ENCODE measurements at places on chromosomes 16 and 17.

DNA sequence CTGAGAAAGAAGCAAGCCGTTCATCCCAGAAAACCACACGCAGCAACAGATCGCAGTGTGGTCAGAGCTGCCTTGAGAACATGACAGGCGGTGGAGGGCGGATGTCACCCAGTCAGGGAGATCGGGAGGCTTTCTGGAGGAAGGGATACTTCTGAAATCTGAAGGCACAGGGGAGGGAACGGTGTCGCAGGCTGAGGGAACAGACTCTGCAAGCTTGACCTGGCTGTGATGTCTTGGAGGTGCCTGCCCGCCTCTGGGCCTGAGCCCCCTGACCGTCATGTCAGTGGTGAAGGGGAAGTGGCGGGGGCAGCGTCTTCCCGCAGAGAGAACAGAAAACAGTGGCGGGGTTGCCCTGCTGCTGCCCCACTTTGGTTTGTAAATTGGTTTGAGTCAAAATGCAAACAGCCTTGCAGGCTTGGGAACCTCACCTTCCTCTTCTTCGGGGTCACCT, 8.1 kb upstream of the ATP2A3 start:
- DNase-seq = no peak

GRCh38 chr17:82424001-82424862, 5.8 kb upstream of the OGFOD3 start:
- DNase-seq = peak; percentile 74

- DNase-seq = no peak
Observed at GRCh38 chr16:87048038-87048729, 269.0 kb downstream of the C16orf95 start.

DNA sequence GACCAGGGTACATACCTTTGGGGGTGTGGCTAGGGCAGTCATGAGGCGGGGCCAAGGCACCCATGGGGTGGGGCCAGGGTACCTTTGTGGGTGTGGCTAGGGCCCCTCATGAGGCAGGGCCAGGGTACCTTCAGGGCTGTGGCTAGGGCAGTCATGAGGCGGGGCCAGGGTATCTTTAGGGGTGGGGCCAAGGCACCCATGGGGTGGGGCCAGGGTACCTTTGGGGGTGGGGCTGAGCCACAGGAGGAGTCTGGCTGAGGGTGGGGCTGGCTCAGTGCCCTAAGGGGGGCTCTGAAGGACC, 3.5 kb downstream of the GNG13 start:
- peak; percentile 35 for DNase-seq

- no peak for DNase-seq
Observed at GRCh38 chr17:73121506-73121905, 29.0 kb upstream of the SLC39A11 start.

- DNase-seq = no peak
Observed at GRCh38 chr17:75459246-75459589, 2.8 kb downstream of the TMEM94 start.

DNA sequence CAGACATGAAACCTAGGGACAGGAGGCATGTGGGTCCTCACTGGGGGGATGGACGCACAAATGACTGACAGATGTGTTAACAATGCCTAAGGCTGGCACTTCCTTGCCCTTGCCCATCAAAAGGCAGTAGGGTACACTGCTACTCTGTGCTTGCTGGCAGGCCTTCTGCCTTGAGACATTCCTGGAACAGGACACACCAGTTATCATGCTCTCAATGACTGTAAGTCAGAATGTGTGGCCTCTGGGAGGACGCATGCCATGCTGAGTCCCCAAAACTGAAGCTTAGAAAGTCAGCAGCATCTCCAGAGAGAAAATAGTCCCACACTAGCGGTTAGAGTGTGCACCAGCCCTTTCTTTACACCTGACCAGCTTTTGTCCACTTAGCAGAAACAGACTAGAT, 16.1 kb upstream of the SREBF1 start:
- DNase-seq = no peak
